ENCODE measurements at places on chromosomes 5 and 9.

DNA sequence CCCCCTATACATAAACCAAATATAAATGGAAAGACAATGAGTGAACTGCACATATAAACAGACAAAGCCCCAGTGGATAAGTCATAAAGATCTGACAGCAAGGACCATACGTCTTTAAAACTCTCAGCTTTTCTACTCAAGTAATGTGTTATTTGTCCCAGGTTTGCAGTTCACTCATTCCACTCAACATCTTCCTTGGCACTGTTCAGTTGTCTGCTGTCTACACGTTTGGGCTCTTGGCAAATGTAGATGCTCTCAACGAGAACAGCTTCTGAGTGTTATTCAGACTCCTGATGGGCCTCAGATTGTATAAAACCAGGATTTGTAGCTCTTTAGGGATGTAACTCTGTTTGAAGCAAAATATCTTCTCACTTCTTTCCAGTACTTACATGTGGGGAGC lies 198.2 kb upstream of the SEMA6A start:
- no peak for DNase-seq

GRCh38 chr5:139575751-139576150 lies 14.6 kb downstream of the UBE2D2 start:
- no peak for DNase-seq

DNA sequence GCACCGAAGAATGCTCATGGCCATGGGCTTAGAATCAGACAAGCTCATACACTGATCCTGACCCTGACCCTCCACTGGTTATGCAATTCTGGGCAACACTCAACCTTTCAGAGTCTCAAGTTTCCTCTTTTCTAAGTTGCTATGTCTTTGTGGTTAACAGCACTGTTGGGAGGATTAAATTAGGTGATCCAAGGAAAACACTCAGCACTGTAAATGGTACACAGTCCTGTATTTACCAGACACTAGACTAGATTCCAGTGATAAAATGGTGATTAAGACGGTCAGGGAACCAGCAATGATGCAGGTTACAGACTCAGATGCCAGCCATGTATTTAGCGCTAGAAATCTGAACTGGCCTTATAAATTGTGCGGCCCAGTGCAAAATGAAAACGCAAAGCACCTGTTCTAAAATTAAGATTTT lies 8.1 kb downstream of the ARL15 start:
- no peak for DNase-seq

DNA sequence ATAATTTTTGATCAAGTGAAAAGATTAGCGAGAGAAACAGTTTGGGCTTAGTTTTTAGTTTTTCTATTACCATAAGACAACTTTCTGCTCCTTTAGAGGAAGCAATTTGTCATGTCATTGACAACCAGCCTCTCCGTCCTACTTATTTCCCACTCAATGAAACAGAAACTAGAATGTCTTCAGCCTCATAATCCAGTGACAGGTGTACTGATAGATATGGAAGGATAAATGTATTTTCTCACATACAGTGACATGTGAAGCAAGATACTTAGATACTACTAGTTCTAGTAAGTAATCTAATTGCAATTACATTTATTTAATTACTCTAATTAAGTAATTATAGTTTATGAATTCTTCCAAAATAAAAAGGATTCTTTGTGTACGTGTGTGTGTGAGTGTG lies 429.7 kb downstream of the CDH10 start:
- no peak for DNase-seq

- peak; percentile 79 for DNase-seq
Observed at GRCh38 chr9:29211580-29212396, 1638.5 kb upstream of the C9orf72 start.

- DNase-seq = no peak
Observed at GRCh38 chr9:21696411-21696871, 106.0 kb upstream of the MTAP start.

DNA sequence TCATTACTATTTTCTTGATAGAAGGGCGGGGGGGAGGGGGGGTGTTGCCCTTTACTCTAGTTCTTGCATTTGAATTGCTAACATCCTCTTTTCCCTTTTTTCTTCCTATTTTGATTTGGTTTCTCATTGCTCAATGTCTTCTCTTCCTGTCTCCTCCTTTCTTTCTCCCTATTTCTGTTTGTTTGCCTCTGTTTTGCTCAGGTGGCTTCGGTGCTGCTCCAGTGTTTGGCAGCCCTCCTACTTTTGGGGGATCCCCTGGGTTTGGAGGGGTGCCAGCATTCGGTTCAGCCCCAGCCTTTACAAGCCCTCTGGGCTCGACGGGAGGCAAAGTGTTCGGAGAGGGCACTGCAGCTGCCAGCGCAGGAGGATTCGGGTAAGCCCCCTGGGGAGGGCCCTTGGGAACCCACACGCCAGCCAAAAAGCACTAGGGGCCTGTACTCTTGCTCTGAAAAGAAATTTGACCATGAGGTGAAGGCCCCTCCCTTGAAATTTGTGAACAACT lies 48.3 kb downstream of the FAM78A start:
- no peak for DNase-seq

GRCh38 chr5:115578657-115579056 lies 23.6 kb downstream of the TICAM2 start:
- DNase-seq = no peak

DNA sequence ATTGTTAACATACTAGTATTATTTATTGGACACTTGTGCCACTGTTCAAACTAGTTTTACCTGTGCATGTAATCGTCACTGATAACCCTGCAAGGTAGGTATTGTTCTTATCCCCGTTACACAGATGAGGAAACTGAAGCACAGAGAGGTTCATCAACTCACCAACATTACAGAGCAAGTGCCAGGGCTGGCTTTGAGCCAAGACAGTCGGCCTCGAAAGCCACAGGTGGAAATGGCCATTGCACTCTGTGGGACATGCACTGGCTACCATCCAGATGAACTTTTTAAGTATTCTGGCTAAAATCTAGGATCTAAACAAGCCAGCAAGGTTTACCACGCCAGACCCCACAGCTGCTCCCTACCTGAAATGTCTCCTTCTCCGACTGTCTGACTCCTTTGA lies 57.9 kb downstream of the TEX10 start:
- no peak for DNase-seq

- no peak for DNase-seq
Observed at GRCh38 chr5:135322271-135322670, 76.8 kb downstream of the MACROH2A1 start.

GRCh38 chr9:4490705-4491625 lies 697 bp downstream of the SLC1A1 start:
- DNase-seq = peak; percentile 13

- DNase-seq = no peak
Observed at GRCh38 chr5:176155922-176156359, 82.3 kb upstream of the SIMC1 start.

DNA sequence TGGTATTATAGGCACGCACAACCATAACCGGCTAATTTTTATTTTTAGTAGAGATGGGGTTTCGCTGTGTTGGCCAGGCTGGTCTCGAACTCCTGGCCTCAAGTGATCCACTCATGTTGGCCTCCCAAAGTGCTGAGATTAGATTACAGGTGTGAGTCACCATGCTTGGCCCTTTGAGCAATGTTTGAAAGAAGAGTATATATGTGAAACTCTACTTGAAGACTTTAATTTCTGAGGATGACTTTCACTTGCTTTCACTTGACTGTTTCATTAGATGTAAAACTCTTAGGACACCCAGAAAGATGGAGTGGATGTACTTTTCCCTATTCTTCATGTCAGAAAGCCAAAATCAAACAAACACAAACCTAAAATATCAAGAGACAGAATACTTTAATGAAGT lies 43.8 kb upstream of the GAS1 start:
- no peak for DNase-seq

DNA sequence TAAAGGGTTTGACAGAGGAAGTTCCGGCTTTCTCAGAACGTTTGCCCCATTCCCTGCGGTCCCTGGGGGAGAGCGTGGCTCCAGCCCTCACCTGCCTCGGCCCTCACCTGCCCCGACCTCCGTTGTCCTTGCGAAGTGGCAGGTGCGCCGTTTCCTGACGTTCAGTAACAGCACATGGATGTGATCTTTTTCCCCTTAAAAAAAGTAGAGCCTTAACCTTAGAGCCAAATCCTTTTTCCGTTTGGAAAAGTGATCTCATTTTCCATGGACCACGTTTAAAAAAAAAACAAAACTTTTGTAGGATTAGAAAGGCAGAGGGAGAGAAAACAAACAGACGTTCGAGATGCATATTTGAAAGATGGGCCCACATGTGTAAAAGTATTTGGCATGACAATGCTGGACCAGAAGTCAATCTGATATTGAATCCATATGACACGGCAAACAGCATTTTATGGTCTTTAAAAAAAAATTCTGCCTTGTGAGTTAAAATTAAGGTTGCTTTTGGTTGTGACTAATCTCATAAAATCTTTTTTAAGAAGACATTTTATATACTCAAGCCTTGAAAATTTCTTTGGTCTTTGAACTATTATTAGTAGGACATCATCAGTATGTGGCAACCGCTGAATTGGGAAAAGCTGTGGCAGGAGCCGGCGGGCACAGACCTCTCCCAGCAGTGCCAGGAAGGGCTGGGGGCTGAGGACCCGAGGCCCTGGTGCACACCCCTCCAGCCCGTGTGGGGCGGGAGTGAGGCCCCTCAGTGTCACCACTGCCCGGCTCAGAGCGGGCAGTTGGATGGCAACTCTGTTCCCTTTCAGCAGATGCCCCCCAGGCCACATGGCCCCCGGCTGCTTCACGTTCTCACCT lies 42.5 kb upstream of the EXOC3 start:
- DNase-seq = peak; percentile 94

DNA sequence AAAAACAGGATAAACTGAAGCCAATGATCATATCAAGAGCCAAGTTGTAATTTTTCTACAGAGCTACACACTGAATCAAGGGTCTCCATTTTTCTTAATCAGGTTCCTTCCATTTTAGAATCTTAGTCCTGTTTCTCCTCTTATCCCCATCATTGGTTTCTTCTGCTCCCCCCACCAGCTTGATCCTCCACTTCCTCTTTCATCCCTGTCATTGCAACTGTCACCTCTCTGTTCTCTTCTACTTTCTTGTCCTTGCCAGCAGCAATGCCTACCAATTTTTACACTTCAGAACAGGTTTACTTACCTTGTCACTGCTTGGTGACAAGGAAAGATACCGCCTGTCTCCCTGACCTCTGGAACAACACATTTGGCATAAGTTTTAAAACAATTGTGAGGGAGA lies 97.3 kb downstream of the CFAP90 start:
- DNase-seq = no peak

DNA sequence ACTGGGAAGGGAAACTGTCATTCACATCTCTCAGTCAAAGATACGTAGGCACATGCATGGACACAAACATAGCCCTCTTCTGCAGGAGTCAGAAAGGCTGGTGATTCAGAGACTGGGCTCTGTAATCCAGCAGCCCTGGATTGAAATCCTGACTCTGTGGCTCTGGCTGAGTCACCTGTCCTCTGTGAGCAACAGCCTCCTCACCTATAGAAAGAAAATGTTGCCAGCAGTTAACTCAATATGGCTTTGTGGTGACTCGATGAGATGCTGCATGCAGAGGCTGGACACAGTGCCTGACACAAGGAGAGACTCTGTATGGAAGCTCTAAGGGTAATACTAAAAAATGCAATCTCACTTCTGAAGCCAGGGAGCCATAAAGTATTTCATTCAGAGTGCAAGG lies 23.9 kb upstream of the CDKN2AIPNL start:
- DNase-seq = no peak

DNA sequence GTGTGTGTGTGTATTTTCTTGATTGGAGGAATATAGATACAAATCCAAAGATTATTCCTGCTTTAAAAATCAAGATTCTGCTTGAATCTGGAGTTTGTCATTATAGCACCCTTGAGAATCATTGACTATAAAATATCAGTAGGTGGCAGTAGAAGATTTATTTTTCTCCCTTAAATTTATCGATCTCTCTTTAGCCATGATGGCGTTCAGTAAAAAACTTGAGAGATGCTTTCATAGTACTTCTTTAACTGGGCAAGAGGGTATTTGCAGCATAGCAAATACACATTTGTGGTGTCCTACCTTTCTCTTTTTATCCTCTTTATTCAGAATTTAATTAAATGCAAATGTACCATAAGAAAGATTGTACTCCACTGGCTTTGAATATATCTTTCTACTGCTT lies 307.7 kb downstream of the ADGRV1 start:
- DNase-seq = peak; percentile 35

DNA sequence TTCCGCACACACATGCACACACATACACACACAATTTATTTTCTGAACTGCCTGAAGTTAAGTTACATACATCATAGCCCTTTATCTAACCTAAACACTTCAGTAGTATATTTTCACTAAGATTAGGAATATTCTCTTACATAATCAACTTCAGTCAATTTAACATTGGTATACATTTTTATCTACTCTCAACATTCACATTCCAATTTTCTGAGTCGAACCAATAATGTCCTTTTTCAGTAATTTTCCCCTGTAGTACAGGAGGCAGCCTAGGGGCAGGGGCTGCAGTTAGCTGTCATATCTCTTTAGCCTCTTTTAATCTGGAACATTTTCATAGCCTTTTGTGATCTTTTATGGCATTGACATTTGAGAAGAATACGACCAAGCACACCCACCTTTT lies 150.1 kb downstream of the DAB2IP start:
- DNase-seq = no peak

- DNase-seq = no peak
Observed at GRCh38 chr5:56698463-56699381, 116.6 kb upstream of the MAP3K1 start.

DNA sequence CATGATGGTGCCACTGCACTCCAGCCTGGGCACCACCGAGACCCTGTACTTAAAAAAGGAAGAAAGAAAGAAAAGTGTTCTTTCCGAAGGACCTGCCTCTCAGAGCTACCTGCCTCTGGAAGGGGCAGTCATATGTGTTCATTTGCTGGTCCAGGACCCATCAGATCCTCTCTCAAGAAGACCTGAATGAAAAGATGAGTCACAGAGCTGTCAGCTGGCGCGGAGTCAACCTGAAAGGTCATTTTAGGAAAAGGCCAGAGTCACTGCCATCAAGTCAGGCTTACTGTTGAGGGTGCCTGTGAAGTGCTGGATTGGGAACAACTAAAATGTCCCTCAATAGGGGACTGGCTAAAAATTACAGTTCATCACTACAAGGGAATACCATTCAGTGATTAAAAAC lies 14.9 kb upstream of the HRH2 start:
- DNase-seq = no peak

- DNase-seq = peak; percentile 21
Observed at GRCh38 chr5:68406767-68407241, 191.2 kb downstream of the PIK3R1 start.

GRCh38 chr9:16482764-16483163 lies 387.7 kb downstream of the BNC2 start:
- DNase-seq = no peak

DNA sequence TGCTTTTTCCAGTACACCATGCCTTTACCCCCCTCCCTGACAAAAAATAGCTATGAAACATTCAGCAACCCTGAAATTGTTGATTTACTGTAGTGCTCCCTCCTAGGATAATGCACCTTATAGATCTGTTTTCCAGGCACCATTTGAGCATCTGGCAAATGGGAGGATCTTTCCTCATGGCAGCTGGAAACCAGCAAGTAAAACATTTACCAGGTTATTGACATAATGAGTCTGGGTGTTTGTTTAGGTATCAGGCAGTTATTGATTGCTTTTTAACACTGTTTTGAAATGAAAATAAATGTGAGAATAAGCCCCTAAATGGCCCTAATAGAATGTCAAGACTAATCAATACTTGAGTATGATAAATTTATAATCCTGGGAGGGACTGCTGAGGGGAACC lies 57.3 kb upstream of the KLF4 start:
- DNase-seq = no peak

GRCh38 chr5:150500905-150501304 lies 7.0 kb upstream of the NDST1 start:
- no peak for DNase-seq

GRCh38 chr9:120855827-120856670 lies 13.3 kb upstream of the PSMD5 start:
- DNase-seq = no peak

- DNase-seq = no peak
Observed at GRCh38 chr5:94707359-94707758, 88.9 kb downstream of the SLF1 start.

All from NCI-H774 (cell line).